ENCODE measurements at places on chromosomes 2 and 18.

DNA sequence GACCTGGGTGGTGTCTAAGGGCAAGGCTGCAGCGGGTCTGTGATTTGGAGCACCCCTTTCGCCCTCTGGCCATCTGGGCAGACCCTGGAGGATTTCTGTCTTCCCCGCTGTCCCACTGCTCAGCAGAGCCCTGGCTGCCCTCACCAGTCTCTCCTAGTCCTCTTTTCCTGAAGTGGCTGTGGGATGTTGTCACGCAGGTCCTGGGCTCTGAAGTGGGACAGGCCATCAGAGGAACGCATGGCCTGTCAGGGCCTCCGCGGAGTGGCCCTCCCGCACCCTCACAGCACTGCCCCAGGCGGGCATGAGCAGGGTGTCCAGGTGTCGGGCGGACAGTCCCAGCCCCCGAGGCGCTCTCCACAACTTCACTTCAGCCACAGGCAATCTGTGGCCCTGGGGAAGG is 1.1 kb upstream of the TMEM185B start:
- DNase-seq: no peak

DNA sequence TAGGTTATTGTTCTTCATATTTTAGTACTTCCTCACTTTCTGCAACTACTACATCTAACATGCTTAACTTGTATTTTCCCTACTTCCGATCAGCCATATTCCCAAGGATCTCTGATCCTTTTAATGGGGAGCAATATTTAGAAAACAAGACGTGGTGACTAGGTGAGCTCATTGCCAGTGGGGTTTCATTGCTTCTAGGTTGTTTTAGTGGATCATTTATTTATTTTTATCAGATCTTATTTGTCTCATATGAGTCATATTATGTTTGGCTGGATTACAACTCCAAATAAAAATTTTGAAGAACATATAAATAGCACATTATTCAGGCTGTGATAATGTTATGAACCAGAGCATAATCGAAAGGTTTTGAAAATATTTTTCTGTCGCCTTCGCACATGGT is 480.9 kb upstream of the TMEFF2 start:
- DNase-seq: no peak

GRCh38 chr18:55256226-55256928 is 297.1 kb upstream of the CCDC68 start:
- DNase-seq: no peak

DNA sequence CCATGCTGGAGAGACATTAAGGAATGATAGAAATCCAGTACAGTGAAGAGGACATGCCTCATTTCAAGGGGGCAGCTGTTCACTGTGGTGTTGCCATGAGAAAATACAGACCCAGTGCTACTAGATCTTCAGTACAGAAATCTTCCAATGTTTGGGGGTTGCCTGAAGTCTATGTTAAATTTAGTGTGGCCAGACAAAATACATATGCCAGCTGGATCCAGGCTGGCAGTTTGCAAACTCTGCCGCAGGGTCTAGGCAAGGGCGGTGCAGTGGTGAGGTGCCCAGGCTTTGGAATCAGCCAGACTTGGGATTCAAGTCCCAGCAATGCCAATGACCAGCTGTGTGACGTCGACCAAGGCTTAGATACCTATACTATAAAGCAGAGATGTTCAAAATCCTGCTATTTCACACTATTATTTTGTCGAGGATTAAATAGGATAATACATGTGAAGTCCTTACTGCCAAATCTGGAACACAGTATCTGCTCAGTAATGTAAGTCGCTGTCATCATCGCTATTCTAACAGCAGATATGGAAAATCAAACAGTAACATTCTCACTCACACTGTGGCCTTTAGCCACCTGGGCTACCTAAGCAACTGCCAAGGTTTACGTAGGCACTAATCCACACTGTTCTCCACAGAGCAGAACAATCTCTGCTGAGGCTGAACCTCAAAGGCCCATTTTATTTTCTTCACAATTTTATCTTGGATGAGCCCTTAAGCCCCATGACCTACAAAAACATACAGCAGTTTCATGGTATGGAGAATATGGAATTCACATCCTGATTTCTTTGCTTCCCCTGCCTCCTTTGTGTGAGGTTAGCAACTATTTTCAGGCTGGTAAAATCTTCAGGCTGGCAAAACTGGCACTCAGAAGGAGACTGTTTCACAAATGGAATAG is 5.9 kb upstream of the TMSB10 start:
- DNase-seq: no peak

DNA sequence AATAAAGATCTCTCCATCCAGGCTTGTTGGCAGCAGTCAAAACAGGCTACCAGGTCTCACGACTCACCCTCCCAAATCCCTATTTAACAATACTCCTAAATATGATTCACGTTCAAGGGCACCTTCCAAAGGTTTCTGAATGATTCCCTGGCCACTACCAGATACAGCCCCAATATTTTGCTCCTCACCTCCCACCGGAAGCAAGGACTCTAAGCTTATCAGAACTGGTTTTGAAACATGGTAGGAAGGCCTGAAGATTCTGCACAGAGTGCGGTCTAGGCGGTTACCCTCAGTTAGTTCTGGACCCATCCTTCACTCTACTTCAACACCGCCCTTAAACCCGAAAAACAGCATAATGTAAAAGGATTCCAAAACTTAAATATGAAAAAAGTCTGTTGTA is 5.2 kb downstream of the PPP4R1 start:
- DNase-seq: no peak

GRCh38 chr18:64717026-64717425 is 568.1 kb upstream of the LINC00305 start:
- DNase-seq: no peak

DNA sequence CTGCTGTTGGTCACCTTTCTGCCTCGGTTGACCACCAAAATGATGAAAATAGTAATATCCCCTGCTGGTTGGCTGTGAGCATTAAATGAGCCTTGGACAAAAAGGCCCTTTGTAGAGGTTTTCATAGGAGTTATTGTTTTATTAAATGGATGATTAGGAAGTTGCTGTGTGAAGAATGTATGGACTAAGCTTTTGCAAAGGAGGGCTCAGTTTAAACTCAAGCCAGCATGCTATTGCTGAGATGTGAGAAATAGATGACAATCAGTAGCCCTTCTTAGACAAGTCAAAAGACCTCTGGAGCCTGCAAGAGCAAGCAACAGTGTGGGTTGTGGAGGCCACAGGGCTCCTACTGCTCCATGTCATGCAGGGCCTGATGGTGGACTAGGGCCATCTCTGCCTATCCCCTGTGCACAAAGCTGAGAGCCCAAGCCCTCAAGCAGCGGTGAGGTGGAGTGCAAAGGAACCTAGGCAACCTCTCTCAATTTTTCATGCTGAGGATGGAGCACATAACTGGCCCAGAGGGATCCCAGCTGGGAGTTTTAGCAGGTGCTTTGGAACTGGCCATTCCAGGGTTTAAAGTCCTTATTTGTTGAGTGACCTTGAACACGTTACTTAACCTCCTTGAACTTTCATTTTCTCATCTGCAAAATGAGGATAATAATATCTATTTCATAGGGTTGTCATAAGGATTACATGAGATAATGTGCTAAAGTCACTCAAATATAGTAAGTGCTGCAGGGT is 37.1 kb downstream of the FOSL2 start:
- no peak for DNase-seq

GRCh38 chr2:16328521-16329190 is 337.0 kb downstream of the CYRIA start:
- no peak for DNase-seq

DNA sequence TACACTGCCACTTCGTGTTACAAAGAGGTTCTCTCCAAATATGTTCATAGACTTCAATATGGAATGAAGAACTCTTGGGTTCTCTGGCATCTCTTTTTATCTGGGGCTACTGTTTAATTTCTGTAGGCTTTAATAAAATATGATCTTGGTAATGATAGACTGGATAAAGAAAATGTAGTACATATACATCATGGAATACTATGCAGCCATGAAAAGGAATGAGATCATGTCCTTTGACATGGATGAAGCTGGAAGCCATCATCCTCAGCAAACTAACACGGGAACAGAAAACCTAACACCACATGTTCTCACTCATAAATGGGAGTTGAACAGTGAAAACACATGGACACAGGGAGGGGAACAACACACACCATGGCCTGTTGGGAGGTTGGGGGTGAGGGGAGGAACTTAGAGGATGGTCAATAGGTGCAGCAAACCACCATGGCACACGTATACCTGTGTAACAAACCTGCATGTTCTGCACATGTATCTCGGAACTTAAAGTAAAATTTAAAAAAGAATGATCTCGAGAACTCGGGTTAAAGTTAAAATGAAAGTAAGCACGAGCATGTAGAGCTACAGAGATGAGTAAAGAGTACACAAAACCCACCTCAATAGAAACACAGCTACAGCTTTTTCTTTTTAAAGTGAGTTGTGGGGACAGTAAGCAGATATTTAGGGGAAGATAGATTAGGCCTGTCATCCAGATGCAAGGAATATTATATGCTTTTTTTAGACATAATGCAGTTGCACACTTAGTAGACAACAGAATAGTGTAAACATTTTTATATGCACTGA is 102.3 kb downstream of the SGPP2 start:
- no peak for DNase-seq

GRCh38 chr2:147916723-147917122 is 71.9 kb downstream of the ACVR2A start:
- no peak for DNase-seq

DNA sequence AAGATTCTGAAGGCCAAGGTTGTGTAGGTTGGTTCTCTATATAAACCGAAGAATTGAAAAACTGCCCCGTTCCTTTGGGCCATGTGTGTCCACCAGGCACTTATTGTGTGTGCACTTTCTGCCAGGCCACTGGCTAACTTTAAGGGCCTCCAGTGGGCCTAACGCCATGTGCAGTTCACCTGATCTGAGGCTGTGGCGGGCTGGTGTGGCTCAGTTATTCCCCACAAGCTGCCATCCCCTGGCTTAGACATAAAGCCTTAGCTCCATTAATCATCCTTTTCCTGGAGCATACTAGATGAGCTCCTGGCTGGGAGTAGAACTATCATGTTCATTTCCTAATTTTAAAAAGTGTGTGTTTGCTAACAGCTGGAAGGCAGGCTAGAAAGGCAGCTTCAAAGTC is 304.1 kb upstream of the TNP1 start:
- DNase-seq: no peak
